ENCODE measurements at places on chromosomes 4 and X. TPM values are rescaled to one million over a fixed set of nuclear protein-coding genes. Genes with fewer than 3 reads are reported as not detected.

The RBM10 gene
- 18.0 TPM for polyA plus RNA-seq

The COL4A6 gene
- polyA plus RNA-seq, result not detected

The NR0B1 gene
- polyA plus RNA-seq, result not detected

The C4orf50 gene
- not detected for polyA plus RNA-seq

The ZCCHC18 gene
- 4.0 TPM for polyA plus RNA-seq

The SUPT20HL1 gene
- not detected for polyA plus RNA-seq
